ENCODE measurements at places on chromosomes 7 and 10.

DNA sequence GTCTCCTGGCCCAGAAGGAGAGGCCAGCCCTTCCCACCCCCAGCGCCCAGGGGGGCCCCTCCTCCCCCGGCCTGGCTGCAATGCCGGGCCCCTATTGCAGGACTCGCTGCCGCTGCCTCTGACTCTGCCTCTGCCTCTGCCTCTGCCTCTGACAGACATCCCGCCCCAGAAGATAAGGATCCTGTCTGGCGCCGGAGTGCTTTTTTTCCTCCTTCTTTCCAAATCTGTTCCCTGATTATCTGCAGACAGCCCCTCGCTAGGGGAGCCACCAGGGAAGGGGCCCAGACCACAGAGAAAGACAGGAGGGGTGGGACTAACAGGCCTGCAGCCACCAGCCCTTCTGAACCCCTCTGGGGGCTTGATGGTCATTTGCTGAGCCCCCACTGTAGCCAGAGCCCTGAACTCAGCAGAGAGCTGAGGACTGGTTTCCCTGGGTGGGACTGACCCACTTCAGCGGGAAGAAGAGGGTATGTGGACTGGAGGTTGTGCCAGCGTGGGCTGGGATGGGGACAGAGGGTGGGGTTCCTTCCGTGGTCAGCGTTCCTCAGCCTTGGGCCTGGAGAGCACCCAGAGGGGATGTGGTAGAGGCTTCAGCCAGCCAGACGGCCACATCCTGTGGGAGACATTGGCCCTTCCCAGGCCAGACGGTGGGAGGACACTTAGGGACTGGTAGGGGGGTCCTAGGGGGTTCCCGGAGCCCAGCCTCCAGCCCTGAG, 22.8 kb downstream of the UNC5B start:
- DNase-seq: no peak

GRCh38 chr7:75690121-75690523, 48.6 kb downstream of the HIP1 start:
- no peak for DNase-seq

GRCh38 chr10:51269821-51270220, 195.5 kb downstream of the PRKG1 start:
- no peak for DNase-seq

DNA sequence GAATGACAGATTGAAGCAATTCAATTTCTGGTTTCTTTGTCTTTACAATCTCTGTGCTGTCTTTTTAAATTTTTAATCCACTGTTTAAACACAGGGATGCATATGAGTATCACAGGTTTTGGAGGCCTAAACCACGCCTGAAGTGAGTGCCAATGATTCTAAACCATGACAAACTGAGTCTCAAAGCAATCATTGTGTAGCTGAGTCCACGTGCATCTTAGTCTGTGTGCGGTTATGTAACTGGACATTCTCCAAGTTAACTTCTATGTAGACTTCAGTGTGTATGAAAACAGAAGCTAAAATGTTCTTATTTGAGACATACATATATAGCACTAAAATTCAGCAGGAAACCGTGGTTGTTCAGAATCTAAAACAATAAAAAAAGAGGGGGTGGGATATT, 79.3 kb upstream of the ST8SIA6 start:
- DNase-seq: no peak

GRCh38 chr10:131576341-131577177, 265.0 kb upstream of the TCERG1L start:
- no peak for DNase-seq

DNA sequence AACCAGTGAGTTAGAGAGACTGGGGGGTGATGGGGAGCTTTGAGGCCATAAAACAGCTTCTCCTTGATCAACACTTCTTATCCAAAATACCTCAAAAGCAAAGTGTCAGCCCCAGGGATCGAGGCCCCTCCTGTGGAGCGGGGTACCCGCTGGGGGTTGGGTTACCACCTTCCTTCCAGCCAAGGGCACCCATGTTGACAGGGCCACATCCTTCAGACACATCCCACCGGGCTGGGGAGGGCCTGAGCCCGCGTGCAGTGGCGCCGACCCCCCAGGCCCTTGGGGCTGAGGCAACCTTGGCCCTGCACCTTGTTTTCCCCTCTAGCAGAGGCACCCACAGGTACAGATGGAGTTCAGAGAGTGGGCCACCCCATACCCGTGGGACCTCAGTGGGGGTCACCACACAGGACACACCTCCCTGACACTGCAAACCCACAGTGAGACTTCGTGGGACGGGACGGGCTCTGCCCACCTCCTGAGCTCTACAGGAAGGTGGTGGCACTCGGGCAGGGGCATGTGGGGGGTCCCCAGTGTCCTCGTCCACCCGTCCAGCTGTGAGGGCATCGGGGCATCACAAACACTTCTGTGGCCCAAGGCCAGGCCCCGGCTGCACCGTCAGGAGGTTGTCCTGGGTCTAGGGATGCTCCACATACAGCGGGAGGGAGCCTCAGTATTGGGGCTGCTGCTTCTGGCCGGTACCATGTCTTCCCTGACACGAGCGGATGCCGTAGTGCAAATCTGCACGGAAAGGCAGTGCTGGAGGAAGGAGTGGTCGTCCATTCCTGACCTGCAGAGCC, 10.7 kb downstream of the DPYSL4 start:
- no peak for DNase-seq

DNA sequence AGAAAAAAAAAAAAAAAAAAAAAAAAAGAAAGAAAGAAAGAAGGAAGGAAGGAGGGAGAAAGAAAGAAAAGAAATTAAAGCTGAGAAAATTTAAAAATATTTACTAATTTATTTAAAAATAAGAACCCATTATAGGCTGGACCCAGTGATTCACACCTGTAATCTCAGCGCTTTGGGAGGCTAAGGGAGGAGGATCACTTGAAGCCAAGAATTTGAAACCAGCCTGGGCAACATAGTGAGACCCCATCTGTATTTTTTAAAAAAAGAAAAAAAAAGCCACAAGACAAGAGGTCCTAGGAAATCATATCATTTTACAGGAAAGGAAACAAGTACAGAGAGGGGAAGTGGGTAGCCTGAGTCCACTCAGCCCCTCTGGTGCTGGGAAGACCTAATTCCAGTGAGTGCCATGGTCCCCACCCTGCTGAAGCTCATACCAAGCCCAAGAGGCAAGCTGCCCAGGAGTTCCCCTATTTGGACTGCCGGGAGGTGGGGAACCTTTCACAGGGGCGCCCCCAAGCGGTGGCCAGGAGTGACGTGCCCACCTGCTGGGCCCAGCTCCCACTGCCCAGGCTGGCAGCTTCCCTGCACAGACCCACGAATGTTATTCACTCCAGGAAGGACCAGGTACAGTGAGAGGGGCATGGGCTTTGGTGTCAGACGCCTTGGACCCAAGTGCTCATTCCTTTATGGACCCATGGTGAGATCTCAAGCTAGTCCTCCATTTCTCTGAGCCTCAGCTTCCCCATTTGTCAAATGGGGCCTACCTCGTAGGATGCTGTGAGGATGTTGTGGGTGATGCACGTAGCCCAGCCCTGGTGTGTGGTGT, 133.6 kb downstream of the ZMIZ1 start:
- peak; percentile 52 for DNase-seq

- peak; percentile 85 for DNase-seq
These were observed 600 bp downstream of the SIRT1 start for GRCh38 chr10:67884842-67885670.

- no peak for DNase-seq
These were observed 46.9 kb upstream of the GPAM start for GRCh38 chr10:112230325-112230988.

- no peak for DNase-seq
These were observed 466.1 kb downstream of the PTPRN2 start for GRCh38 chr7:158121441-158122045.

DNA sequence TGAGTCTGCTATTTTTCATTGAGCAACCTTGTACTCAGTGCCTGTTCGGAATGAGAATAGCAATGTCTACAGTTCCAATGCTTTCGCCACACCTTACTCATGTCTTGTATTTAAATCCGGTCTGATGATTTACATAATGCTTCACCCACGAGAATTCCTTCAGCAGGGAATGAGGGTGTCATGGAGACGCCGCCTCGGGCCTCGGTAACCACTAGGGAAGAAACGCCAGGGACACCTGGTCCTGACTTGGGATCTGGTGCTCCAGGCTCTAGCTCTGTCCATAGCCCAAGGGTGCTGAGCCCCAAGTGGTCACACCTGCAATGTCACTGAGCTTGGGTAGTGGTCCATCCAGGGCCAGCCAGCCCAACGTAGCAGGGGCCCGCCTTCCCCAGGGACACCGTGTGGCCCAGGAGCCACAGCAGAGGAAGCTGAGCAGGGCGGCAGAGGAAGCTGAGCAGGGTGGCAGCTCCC, 37.4 kb downstream of the PRKAG2 start:
- no peak for DNase-seq

DNA sequence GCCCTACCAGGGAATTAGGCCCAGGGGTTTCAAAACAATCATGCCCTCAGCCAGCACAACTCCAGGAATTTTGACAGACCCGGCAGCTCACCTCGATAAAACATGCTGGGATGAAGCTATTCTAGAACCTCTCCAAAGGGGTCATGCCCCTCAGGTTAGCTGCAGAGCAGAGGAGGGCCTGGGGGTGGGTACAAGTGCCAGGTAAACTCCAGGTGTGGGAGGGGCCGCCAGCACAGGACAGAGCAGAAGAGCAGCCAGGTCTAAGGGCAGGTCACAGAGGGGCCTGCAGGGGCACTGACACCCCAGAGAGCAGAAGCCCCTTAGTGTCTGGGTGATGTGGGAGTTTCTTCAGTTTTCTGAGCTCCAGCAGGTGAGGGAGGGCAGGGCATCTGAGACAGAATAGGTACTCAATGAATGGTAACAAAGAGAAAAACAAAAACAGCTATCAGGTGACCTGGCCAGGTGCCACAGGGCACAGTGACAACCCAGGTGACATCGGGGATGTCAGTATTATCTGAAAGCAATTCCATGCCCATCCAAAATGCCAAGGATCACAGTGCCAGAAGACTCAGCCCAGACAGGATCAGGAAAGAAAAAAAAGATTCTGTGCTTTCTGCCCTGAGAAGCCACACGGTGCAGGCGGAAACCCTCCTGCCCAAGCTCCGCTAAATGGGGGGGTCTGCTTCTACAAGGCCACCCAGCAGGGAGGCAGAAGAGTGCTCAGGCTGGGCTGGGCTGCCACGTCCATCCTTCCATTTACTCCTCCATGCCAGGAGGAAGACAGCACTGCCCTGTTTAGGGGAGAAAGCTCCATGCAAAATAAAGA, 104.5 kb downstream of the TNS3 start:
- no peak for DNase-seq

GRCh38 chr10:127449490-127449889, 99.6 kb upstream of the NPS start:
- DNase-seq: no peak

DNA sequence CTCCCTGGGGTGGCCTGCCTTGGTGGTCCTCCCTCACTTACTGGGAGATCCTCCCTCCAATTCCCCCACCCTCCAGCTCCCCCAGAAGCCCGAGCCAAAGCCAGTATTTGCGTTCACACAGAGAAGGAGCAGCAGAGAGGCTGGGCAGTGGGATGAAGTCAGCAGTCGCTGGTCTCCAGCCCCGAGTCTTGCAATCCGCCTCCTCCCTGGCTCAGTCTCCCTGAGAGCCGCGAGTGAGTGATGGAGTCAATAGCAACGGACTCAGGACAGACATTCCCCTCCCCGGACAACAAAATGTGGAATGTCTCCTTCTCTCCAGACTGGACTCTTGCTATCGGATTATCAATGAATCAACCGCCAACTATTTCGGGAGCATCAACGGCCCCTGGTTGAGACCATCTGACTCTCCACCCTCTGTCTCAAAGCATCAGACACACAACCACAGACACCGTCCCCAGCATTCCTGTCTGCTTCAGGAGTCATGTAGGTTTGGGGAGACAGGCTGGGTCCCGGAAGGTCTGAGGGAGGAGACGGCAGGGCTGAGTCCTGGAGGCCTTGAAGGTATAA, 178.4 kb downstream of the SH3PXD2A start:
- DNase-seq: no peak

DNA sequence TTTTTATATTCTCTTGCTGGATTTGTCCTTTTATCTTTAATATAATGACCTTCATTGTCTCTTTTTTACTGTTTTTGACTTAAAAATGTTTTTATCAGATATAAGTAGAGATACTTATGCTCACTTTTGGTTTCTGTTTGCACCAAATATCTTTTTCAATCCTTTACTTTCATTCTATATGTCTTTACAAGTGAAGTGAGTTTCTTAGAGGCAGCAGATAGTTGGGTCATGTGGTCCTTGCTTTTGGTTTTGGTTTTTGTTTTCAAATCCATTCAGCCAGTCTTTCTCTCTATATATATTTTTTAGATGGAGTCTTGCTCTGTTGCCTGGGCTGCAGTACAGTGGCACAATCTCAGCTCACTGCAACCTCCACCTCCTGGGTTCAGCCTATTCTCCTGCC, 932.4 kb upstream of the LRRTM3 start:
- DNase-seq: no peak

DNA sequence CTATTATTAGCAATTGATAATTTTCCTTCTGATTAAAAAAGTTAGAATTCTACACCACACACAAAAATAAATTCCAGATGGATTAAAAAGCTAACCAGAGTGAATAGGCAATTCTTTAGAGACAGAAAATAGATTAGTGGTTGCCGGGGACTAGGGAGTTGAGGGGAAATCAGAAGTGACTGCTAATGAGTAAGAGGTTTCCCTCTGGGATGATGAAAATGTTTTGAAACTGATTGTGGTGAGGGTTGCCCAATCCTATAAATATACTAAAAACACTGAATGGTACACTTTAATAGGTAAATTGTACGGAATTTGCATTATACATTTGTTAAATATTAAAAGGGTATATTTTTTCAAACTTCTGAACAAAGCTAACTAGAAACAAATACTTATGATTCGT, 214.9 kb downstream of the GPAM start:
- DNase-seq: no peak

DNA sequence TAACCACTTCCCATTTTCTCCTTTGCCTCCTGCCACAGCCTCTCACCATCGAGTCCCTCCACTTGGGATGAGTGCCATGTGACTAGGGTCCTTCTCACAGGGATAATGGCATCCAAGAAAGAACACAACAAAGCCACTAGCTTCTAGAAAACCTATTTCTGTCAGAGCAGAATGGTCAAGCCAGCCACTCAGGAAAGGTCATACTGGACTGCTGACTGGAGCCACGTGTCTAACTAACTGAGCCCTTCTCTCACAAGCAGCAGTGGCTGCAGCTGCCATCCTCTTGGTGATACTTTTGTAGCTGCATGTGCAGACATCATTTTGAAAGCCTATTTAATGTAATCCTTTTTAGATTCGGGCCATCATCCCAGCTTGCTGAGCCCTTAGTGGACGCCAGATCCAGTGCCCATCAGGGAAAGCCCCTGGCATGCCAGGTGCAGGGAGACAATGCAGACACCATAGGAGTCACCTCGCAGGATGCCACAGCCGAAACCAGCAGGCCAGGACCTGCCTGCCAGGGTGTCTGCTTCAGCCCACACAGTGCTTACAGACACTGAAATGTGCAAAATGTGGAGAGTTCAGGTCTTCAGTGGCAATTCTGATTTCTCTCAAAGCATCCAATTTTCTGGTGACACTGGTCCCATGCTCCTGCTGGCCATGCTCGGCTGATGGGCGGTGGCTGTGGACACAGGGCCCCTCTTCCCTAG, 98.3 kb upstream of the DDC start:
- DNase-seq: peak; percentile 32

- DNase-seq: peak; percentile 67
These were observed 12.6 kb upstream of the CDH23 start for GRCh38 chr10:71383972-71384687.

All from activated CD4-positive, alpha-beta T cell treated with anti-CD3 and anti-CD28 coated beads, Interleukin-2, amount 50 U/mL, for 16 hours (primary cell).